ENCODE measurements at places on chromosomes 6 and 20.

DNA sequence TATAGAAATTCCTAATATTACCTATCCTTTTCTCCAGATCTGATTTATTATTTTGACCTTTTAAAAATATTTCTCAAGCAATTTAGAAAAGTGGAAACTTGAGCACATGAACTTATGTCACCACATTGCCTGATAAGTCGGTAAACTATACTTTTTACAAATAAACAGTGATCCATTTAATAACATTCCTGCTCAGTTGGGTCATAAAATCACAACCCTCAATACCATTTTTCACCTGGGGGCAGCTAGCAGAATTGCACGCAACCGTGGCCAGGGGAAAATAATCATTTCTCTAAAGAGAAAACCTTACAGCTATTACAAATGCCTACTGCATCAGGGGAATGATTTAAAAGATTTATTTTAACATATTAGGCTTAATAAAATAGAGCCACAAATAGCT is 614.5 kb downstream of the PHF3 start:
- DNase-seq = no peak

DNA sequence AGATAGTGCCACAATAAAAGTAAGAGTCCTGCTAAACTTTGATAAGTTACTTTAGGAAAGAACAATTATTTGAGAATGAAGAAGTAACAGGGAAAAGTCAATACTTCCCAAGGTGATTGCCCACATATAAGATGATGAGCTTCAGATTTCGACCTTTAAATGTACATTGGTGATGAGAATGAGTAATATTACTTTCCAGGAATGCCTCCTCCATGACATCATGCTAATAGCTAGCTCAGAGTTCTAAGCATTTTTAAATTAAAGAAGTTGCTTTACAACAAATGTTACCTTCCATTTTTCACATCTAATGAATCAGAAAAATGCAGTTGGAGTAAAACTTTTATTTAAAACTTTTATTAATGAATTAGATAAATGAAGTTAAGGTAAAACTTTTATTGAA is 22.5 kb upstream of the OPN5 start:
- DNase-seq = no peak

- DNase-seq = no peak
Measured at GRCh38 chr6:127833336-127833735, 67.5 kb downstream of the THEMIS start.

DNA sequence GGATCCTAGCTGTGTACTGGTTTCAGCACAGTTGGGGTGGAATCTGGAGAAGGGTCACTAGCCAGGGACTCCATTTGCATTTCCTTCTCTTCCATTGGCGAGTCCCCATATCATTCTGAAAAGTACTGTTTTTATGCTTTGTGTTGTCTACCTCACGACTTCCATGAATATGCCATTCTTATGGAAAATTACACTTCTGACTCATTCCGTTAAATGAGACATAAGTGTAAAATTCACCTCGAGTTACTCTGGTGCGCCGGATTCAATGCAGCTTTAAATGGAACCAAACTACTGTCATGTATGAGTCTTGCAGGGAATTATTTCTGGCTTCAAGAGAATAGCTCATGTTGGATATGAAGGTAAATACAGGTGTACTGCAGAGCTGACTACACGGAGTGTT is 99.2 kb downstream of the PDE7B start:
- DNase-seq = no peak

DNA sequence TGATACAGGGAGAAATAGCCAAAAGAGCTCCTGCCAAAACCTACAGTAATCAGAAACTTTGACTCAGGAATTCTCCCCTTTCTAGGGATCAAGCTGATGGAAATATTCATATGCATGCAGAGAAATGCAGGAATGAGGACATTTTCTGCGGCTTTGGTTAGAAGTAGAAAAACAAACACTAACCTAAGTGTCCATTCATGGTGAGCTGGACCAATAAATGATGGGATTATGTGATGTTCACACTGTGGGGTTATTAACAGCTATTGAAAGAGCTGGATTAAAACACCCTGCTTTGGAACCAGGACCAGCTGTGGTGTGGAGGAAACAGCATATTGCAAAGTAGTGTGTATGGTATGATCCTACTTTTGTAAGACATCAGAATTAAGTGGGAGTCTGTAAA is 143.1 kb downstream of the SYCP2 start:
- no peak for DNase-seq

GRCh38 chr20:47319517-47320252 is 36.8 kb downstream of the ZMYND8 start:
- peak; percentile 79 for DNase-seq

GRCh38 chr6:153106021-153106420 is 25.1 kb downstream of the RGS17 start:
- no peak for DNase-seq

DNA sequence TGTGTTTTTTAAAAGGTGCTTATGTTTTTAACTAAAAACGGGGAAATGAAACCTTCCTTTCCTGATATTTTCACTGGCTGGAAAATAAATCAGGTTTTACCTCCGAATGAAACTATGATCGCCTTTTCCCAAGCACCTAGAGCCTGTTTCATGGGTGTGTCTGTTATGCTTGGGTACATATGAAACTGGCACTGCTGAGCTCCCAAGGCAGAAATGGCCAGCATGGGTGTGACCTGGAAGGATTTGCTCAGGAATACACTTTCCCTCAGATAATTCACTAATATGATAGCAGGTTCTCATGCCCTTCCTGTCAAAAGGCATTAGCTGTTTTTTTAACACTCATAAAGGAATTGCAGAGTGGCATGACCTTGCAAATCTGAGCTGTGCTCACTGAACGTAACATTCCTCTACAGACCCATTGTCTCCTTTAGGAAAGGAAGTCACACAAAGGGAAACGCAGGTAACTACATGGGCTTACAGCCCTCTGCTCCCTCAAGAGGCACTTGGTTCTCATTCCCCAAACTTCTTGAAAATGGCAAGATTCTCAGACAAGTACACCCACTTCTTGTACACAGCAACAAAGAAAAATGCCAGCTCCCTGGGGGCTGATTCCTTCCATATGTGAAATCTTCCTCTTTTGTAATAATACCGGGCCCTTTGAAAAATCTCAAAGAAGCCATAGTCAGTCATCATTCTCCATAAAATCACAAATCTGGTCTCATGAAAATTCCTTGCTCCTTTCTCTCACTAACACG is 72.7 kb downstream of the METTL24 start:
- DNase-seq = no peak

DNA sequence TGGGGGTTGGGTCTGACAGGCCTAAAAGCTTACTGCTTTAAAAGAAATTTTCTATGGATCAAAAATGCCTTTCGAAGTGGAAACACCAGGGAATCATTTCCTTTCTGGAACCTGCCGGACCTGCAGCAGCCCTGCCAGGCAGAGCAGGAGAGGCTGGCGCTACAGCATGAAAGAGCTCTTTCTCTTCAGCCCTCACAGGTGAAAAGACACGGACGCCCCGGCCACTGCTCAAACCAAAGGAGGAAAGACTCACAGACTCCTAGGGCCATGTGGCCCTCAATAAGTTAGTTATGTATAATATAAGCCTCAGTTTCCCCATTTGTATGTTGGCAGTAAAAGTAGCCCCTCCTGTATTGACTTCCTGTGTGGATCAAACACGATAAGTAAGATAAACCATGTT is 8.3 kb downstream of the SCML4 start:
- no peak for DNase-seq

GRCh38 chr6:88008411-88008810 is 39.2 kb upstream of the SPACA1 start:
- DNase-seq = no peak

GRCh38 chr20:31581391-31581790 is 23.7 kb upstream of the ID1 start:
- no peak for DNase-seq

GRCh38 chr20:16381444-16381843 is 191.8 kb downstream of the KIF16B start:
- DNase-seq = no peak

- DNase-seq = peak; percentile 2
Measured at GRCh38 chr6:95819939-95820338, 195.8 kb upstream of the FUT9 start.

DNA sequence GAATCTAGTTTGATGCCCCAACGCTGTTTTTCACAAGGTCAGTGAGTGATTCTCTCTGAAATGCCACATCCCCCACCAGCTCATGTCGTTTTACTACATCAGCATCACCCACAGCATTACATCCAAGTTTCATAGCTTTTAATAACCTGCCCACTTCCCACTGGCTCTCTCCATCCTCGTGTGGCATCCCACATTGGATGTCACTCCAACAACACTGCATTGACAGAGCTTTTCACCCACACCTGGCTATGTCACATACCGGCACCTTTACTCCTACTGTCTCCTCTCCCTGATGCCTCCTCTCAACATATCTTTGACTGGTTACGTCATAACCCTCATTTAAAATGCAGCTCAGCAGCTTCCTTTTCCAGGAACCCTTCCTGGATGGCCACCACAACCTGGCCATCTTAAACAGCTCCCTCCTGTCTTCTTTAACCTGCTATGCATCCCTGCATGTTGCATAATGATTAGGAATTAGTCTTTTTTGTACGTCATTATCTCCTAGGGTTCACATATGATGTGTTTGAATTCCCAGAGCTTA is 5.0 kb upstream of the ADTRP start:
- DNase-seq = no peak

GRCh38 chr20:5807431-5807830 is 57.2 kb downstream of the SHLD1 start:
- no peak for DNase-seq

- DNase-seq = no peak
Measured at GRCh38 chr20:52444455-52444854, 252.9 kb upstream of the ZFP64 start.

DNA sequence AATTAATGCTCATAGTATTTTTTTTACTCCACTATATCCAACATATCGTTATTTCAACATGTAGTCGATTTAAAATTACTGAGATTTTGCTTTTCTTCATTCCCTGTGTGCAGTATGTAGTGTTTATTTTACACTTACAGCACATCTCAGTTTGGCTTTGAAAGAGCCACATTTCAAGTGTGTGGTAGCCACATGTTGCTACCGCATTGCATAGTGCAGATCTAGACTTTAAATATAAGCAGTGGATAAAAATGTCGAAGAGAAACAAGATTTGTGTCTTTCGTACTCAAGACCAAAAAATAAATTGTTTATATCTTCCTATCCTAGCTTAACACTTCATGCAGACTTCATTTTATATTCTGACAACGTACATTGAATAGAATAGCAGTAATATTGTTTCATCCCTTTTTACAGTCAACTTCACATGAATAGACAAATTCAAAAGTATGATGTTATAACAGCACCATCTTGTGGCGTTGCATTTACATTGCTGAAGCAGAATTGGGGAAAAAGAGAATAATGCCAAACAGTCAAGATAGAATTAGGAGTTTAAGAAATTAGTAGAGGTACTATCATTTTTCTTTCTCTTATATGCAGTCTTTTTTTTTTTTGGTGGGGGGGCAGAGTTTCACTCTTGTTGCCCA is 29.9 kb downstream of the FBXO5 start:
- no peak for DNase-seq

DNA sequence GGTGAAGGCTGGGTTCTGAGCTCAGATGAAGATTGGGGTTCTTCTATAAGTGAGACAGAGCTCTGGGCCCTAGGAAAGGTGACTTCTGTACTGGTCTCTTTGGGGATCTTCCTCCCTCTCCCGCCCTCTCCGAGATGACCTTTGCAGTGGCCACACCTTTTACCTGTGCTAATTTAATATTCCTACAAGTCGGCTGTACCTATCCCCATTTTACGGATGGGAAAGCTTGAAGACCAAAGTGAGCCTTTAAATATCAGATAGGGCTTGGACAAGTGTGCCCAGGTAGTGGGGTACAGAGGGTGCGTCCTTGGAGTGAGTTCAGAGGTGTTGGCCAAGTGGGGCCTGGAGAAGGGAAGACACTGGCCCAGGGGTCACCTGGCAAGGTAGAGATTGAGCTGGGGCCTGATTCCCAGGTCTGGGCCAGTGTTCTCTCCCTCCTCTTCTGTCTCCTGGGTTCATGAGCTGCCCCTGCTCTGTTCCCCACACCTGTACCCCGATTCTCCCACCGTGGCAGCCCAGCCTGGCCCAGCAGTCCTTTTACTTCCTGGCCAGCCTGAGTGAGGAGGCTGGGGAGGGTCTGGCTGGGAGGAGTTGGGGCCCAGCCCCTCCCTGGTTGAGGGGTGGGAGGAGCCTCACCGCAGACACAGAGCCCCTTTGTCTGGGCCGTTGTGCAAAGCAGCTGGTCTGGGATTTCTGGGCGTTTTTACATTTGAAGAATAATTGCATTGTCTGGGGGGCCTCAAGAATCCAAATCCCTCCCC is 152.1 kb upstream of the RNF24 start:
- DNase-seq = no peak

- DNase-seq = no peak
Measured at GRCh38 chr20:53927990-53928389, 142.4 kb downstream of the BCAS1 start.

GRCh38 chr6:84500726-84501125 is 263.7 kb downstream of the TBX18 start:
- DNase-seq = no peak

DNA sequence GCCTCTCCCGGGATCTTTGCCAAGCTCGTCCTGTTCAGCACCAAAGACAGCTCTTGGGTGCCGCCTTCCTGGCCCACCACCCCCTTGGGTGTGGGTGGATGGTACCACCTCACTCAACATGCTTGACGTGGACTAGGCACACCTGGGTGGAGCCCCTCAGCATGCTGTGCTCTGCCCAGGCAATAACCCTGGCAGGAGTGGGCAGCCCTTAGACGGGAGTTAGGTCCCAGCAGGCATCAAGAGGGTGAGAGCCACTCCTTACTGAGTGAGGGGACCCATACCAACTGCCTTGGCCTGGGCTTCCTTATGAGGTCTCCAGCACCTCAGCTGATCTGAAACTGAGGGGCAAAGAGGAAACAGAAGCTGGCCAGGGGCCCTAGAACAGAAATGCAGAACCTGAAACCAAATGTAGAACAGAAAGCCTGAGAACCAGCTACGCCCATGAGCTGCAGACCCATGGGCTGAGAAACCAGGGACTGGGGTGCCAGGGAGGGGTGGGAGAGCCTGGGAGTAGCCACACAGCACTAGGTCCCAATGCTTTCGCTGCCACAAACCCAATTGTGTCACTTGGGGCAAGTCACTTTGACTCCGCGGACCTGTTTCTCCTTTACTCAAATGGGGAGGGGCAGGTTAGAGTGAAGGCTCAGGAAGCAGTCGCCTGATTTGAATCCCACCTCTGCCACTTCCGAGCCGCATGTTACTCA is 2.0 kb downstream of the FGD2 start:
- peak; percentile 36 for DNase-seq

DNA sequence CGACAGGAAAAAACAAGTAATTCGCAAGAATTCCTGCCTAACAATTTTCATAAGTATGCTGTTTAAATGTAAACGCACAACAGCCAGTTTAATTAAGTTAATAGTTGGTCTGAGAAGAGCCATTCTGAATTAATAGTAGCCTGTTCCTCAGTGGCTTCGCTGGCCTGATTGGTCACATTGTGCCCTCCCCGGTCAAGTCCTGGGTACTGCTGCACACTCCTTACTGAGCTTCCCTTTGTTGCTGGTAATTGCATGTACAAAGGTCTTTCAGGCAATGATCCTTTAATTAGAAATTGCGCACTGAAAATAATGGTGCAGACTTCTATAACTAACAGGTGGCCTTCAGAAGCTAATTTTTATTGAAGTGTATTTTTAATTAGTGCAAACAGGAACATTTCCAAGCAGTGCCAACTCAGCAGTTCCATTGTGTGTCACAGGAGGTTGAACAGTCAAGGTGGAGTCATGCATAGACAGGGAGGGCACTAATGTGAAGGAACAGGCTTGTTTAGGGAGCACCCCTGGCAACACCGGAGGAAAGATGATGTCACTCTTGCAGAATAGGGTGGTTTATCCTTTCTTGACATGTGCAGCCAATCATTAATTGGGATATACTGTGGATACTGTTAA is 92.6 kb upstream of the SLC22A23 start:
- DNase-seq = no peak

- no peak for DNase-seq
Measured at GRCh38 chr6:169828176-169828575, 76.8 kb downstream of the ERMARD start.

All from T47D (cell line).